Daoy (cell line): ENCODE measurements at places on chromosomes 7 and 10. TPM values are rescaled to one million over a fixed set of nuclear protein-coding genes. Genes with fewer than 3 reads are reported as not detected.
A peak's percentile ranks its signal among the peaks of the same experiment; 100 is the strongest.

GRCh38 chr7:79933144-79933543, 201.5 kb upstream of the GNAI1 start:
- DNase-seq, result no peak

DNA sequence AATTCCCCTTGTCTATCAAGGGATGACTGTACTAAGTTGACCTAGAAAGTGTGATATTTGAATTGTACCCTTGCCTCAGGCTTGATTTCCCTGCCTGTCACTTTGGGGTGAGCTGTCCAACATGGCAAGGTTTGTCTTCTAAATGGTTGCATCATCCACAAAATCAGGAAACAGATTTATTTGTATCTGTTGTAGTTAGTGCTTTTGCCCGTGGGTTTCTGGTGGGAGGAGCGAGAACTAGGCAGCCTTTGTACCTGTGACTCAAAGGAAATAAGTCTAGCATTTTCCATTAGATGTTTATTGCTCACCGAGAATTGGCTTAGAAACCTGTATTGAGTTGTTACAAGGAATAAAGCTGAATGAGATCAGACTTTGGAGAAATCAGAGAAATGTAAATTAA, 650.8 kb downstream of the LRMDA start:
- DNase-seq, result no peak

The MACROH2A2 gene
- total RNA-seq, result 33.7 and 39.0 TPM in 2 replicates

- DNase-seq, result no peak
Measured at GRCh38 chr7:80609751-80610150, 28.7 kb upstream of the CD36 start.

DNA sequence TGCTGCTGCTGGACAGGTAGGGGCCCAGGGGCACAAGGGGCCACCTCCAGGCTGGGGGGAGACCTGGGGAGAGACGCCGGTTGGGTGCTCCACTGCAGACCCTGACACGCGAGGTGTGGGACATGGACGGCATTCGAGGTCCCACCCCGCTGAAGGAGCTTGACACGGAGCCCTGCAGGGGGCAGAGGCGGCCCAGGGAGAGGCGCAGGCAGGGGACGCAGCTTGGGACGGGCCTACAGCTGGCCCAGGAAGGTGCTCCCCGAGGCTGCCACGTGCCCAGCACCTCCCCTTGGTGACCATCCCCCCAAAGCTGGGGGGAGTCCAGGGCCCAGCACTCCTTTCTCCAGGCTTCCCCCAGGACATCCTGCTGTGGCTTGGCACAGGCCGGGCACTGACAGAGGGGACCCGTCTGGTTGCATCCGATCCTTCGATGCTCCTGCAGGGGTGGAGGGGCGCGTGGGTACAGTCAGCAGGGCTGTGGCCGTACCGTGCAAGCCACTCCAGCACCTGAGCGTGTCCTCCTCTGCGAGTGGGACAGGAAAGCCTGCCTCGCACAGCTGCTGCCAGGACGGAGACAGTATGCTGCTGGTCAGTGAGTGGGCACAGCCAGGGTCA, 174.4 kb downstream of the ELFN1 start:
- no peak for DNase-seq

The NOLC1 gene
- total RNA-seq, result 70.1 and 105 TPM in 2 replicates

The PTPN20 gene
- total RNA-seq, result not detected in 2 replicates

The GBX1 gene
- not detected in 2 replicates for total RNA-seq

DNA sequence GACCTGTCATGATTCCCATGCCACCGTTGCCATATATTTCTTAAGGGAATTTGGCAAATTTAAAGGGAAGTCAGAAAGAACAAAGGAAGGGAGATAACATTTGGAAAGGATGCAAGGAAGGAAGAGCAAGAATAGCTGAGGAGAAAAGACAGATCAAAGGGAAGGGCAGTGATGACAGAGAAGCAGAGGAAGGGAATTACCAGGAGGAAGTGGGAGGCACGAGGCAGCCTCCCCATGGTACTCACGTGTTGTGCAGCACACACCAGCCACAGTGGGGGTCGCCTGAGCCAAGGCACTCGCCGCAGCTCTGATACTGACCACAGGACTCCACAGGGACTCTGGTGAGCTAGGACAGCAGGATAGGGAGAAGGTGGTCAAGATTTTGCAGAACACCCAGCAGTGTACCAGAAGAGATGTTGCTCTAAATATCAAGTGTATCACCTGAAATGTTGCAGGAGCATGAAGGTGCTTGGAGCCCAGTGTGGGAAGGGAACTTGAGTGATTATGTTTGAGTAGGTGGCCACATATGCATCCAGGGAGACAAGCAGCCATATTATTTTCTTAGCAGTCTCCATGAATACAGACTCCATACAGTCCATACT, 335.3 kb downstream of the PLXNA4 start:
- DNase-seq, result peak; percentile 33

The ERVW-1 gene
- total RNA-seq, result not detected in 2 replicates

- DNase-seq, result no peak
Measured at GRCh38 chr10:29345910-29346209, 57.0 kb downstream of the LYZL1 start.

- no peak for DNase-seq
Measured at GRCh38 chr7:148838905-148839304, 45.2 kb downstream of the EZH2 start.

The UTF1 gene
- total RNA-seq, result not detected in 2 replicates

DNA sequence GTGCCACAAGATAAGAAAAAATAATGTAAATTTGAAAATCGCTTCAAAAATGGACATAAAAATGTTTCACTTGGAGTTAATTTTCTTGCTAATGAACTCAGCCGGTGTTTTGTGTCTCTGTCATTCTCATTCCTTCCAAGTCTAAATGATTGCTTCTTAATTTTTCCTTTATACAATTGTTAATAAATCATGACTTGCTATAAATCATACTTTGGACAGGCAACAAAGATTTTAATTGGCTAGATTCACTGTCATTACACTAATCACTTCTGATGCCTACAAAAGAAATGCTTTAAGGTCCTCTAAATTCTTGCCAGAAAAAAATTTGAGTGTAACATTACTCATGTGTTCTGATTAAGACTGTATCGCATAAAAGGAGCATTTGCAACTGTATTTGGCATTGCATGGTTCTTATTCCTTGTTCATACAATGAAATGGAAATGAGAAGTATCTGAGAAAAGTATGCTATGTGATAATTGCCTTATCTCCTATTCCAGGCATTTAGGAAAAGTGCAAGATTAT, 239.5 kb upstream of the DKK1 start:
- DNase-seq, result no peak

The C7orf33 gene
- total RNA-seq, result not detected in 2 replicates

DNA sequence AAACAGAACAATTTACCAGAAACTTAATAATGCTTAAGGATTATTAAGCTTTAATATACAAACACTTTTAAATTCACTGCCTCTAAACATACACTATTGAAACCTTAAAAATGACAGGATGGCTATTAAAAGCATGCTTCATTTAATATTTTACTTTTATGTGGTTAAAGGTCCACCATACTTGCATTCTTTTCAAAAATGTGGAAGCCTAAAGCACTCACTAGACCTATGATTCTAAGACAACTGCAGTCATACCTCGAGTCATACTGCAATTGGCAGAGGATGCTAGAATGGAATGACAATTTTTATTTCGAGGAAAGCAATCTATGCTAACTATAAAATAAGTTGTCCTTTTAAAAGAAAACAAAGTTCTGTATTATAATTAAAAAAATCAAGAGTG, 85.3 kb downstream of the PIP4K2A start:
- no peak for DNase-seq

DNA sequence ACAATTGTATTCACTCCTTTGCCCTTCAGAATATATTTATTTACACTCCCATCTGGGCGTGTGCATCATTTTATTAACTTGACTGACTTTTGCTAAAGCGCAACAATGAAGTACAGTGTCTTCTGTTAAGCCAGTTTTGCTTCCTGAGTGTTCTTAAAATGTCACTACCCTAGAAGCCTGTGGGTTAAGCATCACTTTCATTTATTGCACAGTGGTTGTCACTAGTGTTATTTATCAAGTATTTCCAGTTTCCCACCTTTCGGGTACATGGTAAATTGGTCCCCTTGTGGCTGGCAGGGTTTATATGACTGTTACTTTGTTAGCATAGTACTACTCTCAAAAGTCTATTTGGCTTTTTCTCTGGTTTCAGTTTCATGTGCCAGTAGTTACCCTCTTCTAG, 3.3 kb downstream of the HILPDA start:
- DNase-seq, result no peak

DNA sequence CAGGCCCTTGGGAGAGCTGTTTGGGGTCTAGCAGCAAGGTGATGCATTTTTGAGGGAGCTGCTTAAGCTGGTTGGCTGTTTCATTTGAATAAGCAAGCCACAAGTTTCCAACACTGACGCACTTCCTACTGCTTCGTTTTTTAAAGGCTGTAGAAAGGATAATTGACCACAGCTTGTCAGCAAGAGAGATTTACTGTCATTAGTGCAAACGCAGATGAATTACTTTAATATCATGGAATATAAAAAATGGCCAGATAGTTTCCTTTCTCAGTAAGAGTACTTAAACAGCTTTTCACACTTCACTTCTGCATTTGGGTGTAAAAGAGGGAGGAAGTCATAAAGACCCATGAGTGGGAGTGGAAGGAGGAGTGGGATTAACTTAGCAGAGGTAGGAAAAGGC, 61.5 kb downstream of the FZD1 start:
- DNase-seq, result peak; percentile 18

The ADIRF gene
- not detected in 2 replicates for total RNA-seq

DNA sequence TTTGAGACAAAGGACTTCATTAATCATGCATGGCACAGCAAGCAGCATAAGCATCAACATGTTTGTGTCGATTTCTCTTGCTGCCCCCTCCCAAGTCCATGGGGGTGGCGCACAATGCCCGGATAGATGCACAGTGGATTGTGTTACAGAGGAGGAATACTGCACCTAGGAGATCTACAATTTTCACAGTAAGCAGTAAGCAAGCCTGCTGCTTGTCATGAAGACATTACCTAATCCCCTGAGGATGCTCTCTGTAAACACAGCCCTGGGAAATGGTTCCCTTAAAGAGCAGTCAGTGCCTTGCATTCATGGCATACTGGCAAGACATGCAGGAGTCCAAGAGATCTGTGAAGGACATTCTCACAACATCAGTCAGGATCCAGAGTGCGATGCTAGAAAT, 137.7 kb downstream of the ETV1 start:
- no peak for DNase-seq
